ENCODE measurements at places on chromosomes 11 and 22.
A peak's percentile ranks its signal among the peaks of the same experiment; 100 is the strongest.

- no peak for DNase-seq
Observed at GRCh38 chr11:92264350-92264749, 39.7 kb downstream of the FAT3 start.

- DNase-seq = no peak
Observed at GRCh38 chr11:100687630-100688395, 725 bp downstream of the ARHGAP42 start.

GRCh38 chr11:117641008-117641915 lies 155.8 kb downstream of the DSCAML1 start:
- no peak for DNase-seq

GRCh38 chr22:29074276-29074772 lies 1.5 kb downstream of the KREMEN1 start:
- DNase-seq = no peak

DNA sequence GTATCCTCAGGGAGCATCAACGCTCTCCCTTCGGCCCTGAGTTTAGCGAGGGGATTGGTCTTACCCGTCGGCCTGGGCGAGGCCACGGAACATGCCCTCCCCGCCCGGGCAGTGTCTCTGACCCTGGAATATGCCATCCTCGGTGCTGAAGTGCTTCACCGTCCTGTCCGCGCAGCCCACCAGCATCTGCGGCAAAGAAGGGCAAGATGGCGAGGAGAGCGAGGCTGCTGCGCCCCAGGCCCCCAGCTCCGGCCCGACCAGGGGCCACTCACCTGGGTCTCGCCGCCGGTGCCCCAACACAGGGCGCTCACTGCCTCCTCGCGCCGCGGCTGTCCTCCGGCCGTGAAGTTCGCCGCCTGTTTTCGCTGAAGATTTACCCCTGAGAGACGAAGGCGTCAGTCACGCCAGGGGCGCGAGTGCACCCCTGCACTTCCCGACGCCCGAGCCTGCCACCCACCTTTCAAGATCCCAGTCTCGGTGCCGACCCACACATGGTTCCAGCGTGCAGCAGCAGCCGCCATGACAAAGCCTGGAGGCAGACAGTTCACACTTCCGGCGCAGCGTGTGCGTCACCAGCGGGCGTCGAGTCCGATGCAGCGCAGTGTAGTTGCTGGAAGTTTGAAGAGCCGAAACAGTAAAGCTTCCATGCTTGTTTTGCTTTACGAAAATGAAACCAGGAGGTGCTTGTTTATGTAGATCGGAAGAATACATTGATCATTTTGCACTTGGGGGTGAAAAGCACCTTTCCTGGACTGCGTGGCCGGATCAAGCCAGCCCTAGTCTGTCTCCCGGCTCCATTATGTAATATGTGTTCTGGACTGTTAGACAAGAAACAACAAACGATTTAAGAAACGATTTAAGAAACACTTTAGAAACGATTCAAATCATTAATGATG lies at the start of gene WDR74:
TSS of gene WDR74 (minus strand) at position 541 of the 896 bp plus-strand sequence. CDS start at position 521, 20 bp downstream.
- peak; percentile 82 for DNase-seq

- no peak for DNase-seq
Observed at GRCh38 chr11:18705651-18706281, 7.2 kb downstream of the TMEM86A start.

- no peak for DNase-seq
Observed at GRCh38 chr22:44890416-44891292, 119.2 kb downstream of the PHF21B start.

- DNase-seq = no peak
Observed at GRCh38 chr22:26648011-26648497, 9.3 kb upstream of the MIAT start.

DNA sequence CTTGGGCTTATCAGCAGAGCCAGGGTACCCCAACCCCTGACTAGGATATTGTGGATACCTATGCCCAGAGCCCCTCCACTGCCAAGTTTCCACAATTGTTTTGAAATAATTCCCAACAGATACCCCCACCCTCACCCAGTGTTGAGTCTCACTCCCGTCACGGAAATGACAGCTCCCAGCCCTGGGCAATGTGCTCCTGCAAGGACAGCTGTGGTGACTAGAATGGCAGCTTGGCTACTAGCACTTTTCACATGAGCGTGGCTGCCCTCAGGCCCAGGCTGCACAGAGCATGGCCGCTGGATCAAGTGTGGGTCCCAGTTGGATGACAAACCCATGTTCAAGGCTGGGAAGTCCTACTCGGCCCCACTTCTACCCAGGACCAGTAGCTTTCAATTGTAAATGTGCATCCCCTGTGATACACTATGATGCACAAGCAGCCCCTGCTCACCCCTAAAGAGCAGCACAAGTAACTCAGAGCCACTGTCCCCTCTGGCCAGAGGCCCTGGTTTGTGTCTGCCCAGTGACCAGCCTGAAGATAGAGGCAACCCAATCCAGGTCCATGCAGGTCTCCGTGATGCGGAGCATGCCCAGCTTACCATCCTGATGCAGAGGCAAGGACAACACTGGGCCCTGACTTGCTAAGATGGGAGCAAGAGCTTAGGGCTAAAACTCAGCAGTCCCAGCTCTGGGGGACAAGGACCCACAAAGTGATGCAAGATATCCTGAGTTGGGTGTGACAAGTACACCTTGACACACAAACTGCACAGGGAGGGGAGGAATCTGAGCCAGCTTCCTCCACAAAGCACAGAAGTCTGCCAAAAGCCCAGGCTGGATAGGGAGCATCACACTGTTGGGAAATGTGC lies 13.2 kb downstream of the KCNQ1OT1 start:
- DNase-seq = no peak

- no peak for DNase-seq
Observed at GRCh38 chr11:35236667-35237003, 97.7 kb downstream of the CD44 start.

- no peak for DNase-seq
Observed at GRCh38 chr11:77026221-77026620, 8.0 kb upstream of the B3GNT6 start.

DNA sequence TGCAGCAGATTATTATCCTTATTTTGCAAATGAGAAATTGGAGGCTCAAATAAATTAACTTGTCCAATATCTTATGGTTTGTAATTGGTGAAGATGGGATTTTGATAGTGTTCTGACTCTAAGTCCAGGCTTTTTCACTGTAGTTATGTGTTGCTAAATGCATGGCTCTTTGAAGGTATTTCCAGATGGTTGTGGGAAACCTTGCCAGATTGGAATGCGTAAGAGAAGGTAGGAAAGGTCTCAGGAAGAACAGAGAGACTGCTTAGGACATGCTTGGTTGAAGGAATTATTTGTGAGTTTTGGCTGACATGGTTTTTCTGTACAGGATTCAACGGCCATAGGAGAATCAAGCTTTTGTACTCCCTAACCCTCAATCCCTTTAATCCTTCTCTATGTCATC lies 108.6 kb downstream of the STIM1 start:
- DNase-seq = no peak

- DNase-seq = peak; percentile 79
Observed at GRCh38 chr22:25048659-25049647, 96.4 kb downstream of the KIAA1671 start.

Measured in stimulated activated CD4-positive, alpha-beta T cell treated with anti-CD3 and anti-CD28 coated beads, Interleukin-2, amount 100 ng/mL, for 48 hours (primary cell).